ENCODE measurements at places on chromosomes 1 and 21. TPM values are rescaled to one million over a fixed set of nuclear protein-coding genes. Genes with fewer than 3 reads are reported as not detected.

GRCh38 chr1:60279798-60280197, 206.2 kb upstream of the C1orf87 start:
- H3K27me3 ChIP-seq = peaks cover 3% of the 10 kb centered on the region
- H3K4me1 ChIP-seq = peaks cover 28% of the 10 kb centered on the region
- H3K36me3 ChIP-seq = no peaks in the 10 kb centered on the region
- peak; percentile 31 for DNase-seq

DNA sequence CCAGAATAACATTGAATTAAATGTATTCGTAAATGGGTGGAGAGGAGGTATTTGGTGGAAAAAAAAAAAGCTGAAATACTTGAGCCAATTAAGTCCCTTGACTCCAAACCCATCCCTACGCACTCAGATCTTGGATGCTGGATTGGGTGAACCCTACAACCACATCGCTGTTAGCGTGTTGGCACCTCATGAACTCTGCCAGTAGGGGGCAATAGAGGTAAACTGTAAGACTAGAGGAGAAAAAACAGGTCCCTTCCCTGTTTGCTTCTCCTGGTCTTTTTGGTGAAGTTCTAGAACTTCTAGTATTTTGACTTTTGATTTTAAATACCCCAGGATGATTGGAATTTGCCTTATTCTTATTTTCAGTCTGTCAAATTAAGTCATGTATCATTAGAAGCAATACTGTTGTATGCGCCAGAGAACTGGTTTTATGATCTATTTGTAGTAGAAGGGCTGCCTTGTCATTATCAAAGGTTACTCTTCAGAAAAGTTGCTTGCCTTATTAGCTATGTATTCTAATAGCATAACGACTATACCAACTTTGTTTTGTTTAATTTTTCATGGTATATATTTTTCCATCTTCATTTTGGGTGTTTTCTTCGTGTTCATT, 1.9 kb upstream of the OR13G1 start:
- no peaks in the 10 kb centered on the region for H3K36me3 ChIP-seq
- H3K4me3 ChIP-seq = no peak overlapping the region
- peaks cover 9% of the 10 kb centered on the region for H3K4me1 ChIP-seq

GRCh38 chr1:15219280-15220023, 27.6 kb upstream of the FHAD1 start:
- no peak overlapping the region for H3K4me3 ChIP-seq
- peaks cover 1% of the 10 kb centered on the region for H3K27me3 ChIP-seq
- 0 out of 2 replicates have a peak overlapping the region, but pooled peaks have one; percentile 16 for H3K27ac ChIP-seq
- H3K4me1 ChIP-seq = peaks cover 19% of the 10 kb centered on the region

- H3K36me3 ChIP-seq = no peaks in the 10 kb centered on the region
- peak overlapping the region; percentile 42 for H3K4me3 ChIP-seq
- H3K27ac ChIP-seq = peak overlapping the region; percentile 62
- peak; percentile 64 for DNase-seq
- peaks cover 39% of the 10 kb centered on the region for H3K4me1 ChIP-seq
Measured at GRCh38 chr1:53172426-53173128, 24.0 kb upstream of the CPT2 start.

DNA sequence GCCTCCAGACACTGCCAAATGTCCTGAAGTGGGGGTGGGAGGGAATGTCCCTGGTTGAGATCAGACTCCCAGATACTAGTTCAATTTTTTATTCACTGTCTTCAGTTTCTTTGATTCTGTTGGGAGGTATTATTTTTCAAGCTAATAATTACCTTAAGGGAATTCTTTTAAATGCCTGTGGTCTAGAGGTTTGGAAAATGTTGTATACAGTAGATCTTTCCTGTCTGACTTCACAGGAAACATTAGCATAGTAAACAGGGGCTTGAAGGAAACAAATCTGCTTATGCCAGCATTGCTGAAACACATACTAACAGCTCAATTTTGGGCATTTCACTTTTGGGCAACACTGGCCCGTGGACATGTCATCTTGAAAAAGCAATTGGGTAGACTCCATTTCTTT, 84.3 kb upstream of the HP1BP3 start:
- peaks cover 41% of the 10 kb centered on the region for H3K4me1 ChIP-seq
- peaks cover 26% of the 10 kb centered on the region for H3K36me3 ChIP-seq
- peaks cover 2% of the 10 kb centered on the region for H3K27me3 ChIP-seq
- no peak overlapping the region for H3K4me3 ChIP-seq
- no peak for DNase-seq

Gene ANGPTL3
- total RNA-seq = not detected

GRCh38 chr1:101115112-101115511, 89.5 kb upstream of the DPH5 start:
- H3K36me3 ChIP-seq = no peaks in the 10 kb centered on the region
- H3K27ac ChIP-seq = no peak overlapping the region
- DNase-seq = no peak
- no peak overlapping the region for H3K4me3 ChIP-seq
- no peaks in the 10 kb centered on the region for H3K4me1 ChIP-seq

Gene NPPA
- not detected for total RNA-seq

- H3K27me3 ChIP-seq = peaks cover 32% of the 10 kb centered on the region
- H3K27ac ChIP-seq = no peak overlapping the region
Measured at GRCh38 chr1:232628335-232629249, 1.3 kb downstream of the SIPA1L2 start.

Gene SERTAD4
- 4.2 TPM for total RNA-seq

GRCh38 chr1:156551869-156552268, 20.5 kb downstream of the IQGAP3 start:
- H3K27ac ChIP-seq = peak overlapping the region; percentile 6
- DNase-seq = no peak
- no peak overlapping the region for H3K4me3 ChIP-seq
- no peaks in the 10 kb centered on the region for H3K27me3 ChIP-seq
- peaks cover 26% of the 10 kb centered on the region for H3K36me3 ChIP-seq

Gene NR1I3
- total RNA-seq = not detected

DNA sequence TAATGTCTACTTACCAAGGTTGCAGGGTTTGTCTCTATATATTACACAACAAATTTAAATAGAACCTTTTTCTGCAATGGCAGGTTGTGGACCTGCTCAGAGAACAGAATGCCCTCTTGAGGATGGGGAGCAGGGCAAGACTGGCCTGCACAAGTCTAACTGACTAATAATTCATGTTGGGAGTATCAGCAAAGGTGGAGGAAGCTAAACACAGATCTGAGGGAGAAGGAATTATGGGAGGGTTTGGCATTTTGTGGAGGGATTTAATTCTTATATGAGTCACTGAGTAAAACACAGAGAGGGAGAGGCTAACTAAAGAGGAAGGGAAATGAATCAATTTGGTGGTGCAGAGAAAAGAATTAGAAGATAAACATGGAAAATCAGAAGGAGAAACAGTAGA, 40.0 kb downstream of the CLDN17 start:
- no peak for DNase-seq
- no peak overlapping the region for H3K4me3 ChIP-seq
- no peaks in the 10 kb centered on the region for H3K4me1 ChIP-seq
- peaks cover 13% of the 10 kb centered on the region for H3K36me3 ChIP-seq

DNA sequence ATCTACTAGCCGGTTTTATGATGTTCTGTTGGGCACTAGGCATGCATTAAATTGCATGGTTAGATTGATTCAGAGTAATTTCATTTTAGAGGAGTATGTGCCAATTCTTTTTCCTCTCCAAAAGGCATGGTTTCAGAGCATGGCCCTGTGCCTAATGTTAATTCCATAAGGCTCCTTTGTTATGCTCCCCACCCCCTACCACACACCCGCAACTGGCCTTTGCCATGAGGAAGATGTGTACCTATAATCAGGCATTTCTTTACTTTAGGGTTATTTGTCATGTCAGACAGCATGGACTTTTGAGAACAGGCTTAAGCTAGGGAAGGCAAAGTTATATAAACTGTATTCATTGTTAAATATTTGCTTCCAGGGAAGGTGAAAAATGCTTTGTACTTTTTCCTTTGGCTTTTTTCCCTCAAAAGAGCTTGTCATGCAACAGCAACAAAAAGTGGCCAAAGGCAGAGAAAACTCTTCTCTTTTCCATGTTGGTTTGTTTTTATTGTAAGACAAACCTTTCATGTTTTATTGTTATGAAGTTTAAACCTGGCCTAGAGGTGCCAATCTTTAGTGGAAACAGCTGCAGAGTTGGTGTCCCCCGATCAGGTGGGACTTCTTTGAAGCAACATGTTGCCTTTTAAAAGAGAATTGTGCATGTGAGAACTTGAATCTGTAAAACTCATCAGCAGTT, 24.3 kb upstream of the NBL1 start:
- H3K4me3 ChIP-seq = no peak overlapping the region
- H3K36me3 ChIP-seq = peaks cover 18% of the 10 kb centered on the region
- H3K27me3 ChIP-seq = no peaks in the 10 kb centered on the region

DNA sequence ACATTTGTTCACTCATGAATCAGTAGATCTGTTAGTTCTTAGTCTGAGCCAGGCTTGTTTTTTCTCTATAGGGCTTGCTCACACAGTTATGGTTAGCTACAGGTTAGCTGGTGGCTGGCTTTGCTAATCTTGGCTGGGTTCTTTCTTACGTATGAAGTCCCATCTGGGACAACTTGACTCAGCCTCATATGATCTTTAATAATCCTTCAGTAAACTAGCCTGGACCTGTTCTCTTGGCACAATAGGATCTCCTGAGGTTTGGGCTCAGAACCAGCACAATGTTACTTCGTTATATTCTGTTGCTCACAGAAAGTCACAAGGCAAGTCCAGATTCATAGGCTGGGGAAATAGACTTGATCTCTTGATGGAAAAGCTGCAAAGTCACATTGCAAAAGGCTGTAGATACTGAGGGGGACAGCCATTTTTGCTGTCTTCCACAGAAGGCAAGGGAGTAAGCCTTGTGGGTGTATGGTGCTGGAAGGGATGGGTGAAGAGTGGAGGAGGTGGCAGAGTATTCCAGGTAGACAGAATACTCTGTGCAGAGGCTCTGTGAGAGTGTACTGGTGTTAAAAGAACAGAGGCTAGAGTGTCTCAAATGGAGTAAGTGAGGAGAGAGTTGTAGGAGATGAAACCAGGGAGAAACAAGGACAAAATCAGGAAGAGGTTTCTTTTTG, 24.4 kb downstream of the EFCAB7 start:
- DNase-seq = no peak
- H3K27me3 ChIP-seq = no peaks in the 10 kb centered on the region
- peaks cover 5% of the 10 kb centered on the region for H3K36me3 ChIP-seq
- H3K27ac ChIP-seq = no peak overlapping the region
- H3K4me3 ChIP-seq = no peak overlapping the region
- H3K4me1 ChIP-seq = peaks cover 7% of the 10 kb centered on the region

Gene RLF
- 9.6 TPM for total RNA-seq

DNA sequence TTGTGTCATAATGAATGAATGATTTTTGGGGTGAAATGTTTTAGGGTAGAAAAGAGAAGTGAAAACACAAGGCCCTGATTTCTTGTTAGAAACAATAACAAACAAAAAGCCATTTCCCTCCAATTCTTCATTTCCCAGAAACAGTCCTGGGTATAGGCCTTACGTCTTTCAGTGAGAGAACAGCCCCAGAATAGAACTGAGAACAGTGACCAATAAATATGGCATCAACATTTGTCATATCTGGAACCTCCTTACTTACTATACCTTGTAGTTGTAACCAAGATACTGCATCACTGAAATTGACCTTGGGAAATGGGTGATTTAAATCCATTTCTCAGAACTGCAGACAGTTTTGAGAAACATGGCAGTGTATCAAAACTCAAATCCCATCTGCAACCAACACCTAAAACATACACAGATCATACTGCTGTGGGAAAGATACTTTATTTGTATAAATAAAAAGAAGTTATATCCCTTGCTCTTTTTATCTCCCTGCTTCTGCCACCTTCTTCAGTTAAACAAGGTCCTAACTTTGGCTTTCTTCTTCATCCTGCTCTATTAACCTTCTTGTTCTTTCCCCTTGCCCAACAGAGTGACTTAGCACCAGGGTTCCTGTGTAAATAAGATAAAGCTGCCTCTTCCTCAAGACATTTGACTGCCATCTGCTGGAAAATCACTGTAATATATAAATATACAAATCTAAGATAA, 19.5 kb downstream of the XKR8 start:
- H3K27ac ChIP-seq = no peak overlapping the region
- DNase-seq = peak; percentile 70
- H3K4me3 ChIP-seq = no peak overlapping the region
- peaks cover 2% of the 10 kb centered on the region for H3K27me3 ChIP-seq
- H3K36me3 ChIP-seq = no peaks in the 10 kb centered on the region

DNA sequence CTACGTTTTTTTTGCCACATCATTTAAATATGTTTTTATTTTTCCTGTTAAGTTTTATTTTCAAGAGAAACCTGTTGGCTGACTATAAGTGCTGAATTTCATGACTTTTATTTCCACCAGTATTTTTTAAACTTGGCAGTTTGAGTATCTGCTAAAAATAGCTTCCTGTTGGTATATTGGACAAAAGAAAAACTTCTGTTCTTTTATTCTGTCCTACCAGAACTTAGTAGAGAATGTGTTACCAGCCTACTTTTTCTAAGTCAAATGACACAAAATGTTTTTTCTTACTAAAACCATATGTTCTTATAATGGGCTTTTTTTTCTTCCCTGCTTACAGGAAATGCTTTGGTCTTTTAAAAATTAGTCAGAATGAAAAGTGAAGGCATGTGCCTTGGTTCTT, 7.6 kb downstream of the DR1 start:
- no peaks in the 10 kb centered on the region for H3K27me3 ChIP-seq
- DNase-seq = no peak
- H3K4me1 ChIP-seq = peaks cover 55% of the 10 kb centered on the region

DNA sequence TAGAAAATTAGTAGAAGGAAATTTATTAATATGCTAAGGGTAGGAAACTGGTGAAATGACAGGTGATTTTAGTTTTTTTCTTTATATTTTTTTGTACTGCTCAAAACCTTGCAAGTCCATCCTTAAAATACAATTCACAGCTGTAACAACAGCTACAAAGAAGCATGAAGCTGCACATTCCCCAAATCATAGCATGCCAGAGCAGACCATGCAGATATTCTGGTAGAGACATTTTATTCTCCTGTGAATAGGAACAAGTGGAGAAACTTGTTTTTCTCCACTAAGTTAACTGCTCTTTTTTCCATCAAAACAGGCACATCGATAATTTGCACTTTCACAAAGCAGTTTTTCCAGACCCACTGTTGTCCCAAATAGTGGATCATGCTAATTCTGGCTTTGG, 1125.7 kb downstream of the BRINP3 start:
- no peak overlapping the region for H3K4me3 ChIP-seq
- no peaks in the 10 kb centered on the region for H3K27me3 ChIP-seq
- 0 out of 2 replicates have a peak, but pooled peaks cover 3% of the 10 kb centered on the region for H3K36me3 ChIP-seq

GRCh38 chr1:111290630-111291029, at the start of gene CHIA:
CHIA (plus strand) TSS chr1:111290851; CDS start chr1:111310468, 19,617 bp downstream.
- no peaks in the 10 kb centered on the region for H3K4me1 ChIP-seq
- no peaks in the 10 kb centered on the region for H3K36me3 ChIP-seq
- H3K27ac ChIP-seq = no peak within 1 kb of the TSS

Data from HFFc6 (cell line).